Cardiac muscle cell (in vitro differentiated cells and primary cell): ENCODE measurements at places on chromosomes 2 and 18. TPM values are rescaled to one million over a fixed set of nuclear protein-coding genes. Genes with fewer than 3 reads are reported as not detected.

GRCh38 chr2:177489719-177490301 lies 97.2 kb downstream of the AGPS start:
- H3K4me1 ChIP-seq: no peaks in the 10 kb centered on the region
- H3K4me3 ChIP-seq: no peak overlapping the region
- no peaks in the 10 kb centered on the region for H3K27me3 ChIP-seq
- peaks cover 2% of the 10 kb centered on the region for H3K36me3 ChIP-seq

- H3K27me3 ChIP-seq: peaks cover 56% of the 10 kb centered on the region
- H3K4me1 ChIP-seq: no peaks in the 10 kb centered on the region
- H3K36me3 ChIP-seq: no peaks in the 10 kb centered on the region
- DNase-seq: no peak
- no peak overlapping the region for H3K4me3 ChIP-seq
Observed at GRCh38 chr2:120579916-120580685, 155.6 kb upstream of the GLI2 start.

DNA sequence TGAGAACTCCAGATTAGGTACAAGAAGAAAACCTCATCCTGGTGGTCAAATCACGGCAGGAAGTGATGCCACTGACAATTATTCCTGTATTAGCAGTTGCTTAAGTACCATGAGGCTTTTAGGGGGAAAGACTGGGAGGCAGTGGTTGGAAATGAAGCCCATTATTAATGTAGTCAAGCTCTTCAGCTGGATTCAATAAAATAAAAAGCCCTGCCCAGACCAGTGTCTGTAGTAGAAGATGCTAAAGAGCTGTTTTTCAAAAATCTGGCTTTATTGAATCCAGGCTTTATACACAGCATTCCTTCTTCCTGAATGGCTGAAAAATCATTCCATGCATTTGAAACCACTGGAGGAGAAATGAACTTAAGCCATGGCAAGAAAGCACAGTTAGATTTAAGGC lies 155.2 kb downstream of the BCL2 start:
- no peak overlapping the region for H3K4me3 ChIP-seq
- no peak overlapping the region for H3K27ac ChIP-seq
- no peaks in the 10 kb centered on the region for H3K27me3 ChIP-seq
- H3K4me1 ChIP-seq: peaks cover 20% of the 10 kb centered on the region
- no peaks in the 10 kb centered on the region for H3K36me3 ChIP-seq
- DNase-seq: no peak

GRCh38 chr18:22182884-22183697 lies 13.7 kb downstream of the GATA6 start:
- DNase-seq: no peak
- peaks cover 58% of the 10 kb centered on the region for H3K4me1 ChIP-seq
- H3K27ac ChIP-seq: peak overlapping the region; percentile 83
- no peaks in the 10 kb centered on the region for H3K27me3 ChIP-seq
- H3K4me3 ChIP-seq: no peak overlapping the region

DNA sequence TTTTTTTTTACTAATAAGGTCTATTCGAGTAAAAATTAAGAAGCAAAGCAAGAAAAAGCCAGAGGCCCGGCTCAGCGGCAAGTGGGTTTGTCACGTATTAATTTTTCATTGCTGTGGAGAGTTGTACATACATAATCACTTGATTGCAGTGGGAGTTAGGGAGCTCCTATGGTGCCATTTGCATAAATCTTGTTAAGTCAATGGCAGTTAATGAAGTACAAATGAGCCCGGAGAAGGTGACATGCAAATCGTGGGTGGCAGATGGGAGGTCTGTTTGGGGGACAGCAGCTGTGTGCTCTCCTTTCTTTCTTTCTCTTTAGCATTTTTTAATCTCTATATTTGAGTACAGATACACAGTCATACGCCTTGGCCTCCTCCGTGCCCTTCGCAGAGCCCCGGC lies 317.0 kb downstream of the AGAP1 start:
- H3K27ac ChIP-seq: no peak overlapping the region
- no peak for DNase-seq
- no peak overlapping the region for H3K4me3 ChIP-seq

- no peaks in the 10 kb centered on the region for H3K36me3 ChIP-seq
- no peak overlapping the region for H3K27ac ChIP-seq
Observed at GRCh38 chr2:22995576-22995975, 389.4 kb upstream of the KLHL29 start.

- H3K4me1 ChIP-seq: no peaks in the 10 kb centered on the region
- no peak for DNase-seq
- H3K4me3 ChIP-seq: no peak overlapping the region
- H3K36me3 ChIP-seq: no peaks in the 10 kb centered on the region
- no peak overlapping the region for H3K27ac ChIP-seq
Observed at GRCh38 chr2:10229462-10230099, 73.1 kb upstream of the HPCAL1 start.

DNA sequence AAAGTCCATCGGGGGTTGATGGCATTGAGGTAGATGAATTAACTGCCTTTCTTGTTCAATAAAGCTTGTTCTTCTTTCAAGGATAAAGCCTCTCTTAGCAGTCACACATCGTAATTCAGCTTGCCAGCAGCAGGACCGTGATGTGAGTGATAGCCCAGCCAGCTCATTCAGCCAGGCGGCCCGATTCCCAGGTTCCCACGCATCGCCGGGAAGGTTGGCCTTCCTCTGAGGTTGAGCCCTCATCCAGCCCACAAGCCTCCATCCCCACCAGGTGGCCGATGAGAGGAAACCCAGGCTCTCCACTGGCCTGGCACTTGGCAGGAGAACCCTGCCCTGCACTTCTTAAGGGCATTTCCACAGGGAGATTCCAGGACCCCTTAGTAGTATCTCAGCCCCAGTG lies 4.7 kb downstream of the AGAP1 start:
- DNase-seq: no peak
- no peak overlapping the region for H3K27ac ChIP-seq

- H3K4me3 ChIP-seq: no peak overlapping the region
- peaks cover 25% of the 10 kb centered on the region for H3K4me1 ChIP-seq
- H3K27me3 ChIP-seq: no peaks in the 10 kb centered on the region
- no peak overlapping the region for H3K27ac ChIP-seq
Observed at GRCh38 chr2:41958251-41958650, 89.6 kb upstream of the PKDCC start.

DNA sequence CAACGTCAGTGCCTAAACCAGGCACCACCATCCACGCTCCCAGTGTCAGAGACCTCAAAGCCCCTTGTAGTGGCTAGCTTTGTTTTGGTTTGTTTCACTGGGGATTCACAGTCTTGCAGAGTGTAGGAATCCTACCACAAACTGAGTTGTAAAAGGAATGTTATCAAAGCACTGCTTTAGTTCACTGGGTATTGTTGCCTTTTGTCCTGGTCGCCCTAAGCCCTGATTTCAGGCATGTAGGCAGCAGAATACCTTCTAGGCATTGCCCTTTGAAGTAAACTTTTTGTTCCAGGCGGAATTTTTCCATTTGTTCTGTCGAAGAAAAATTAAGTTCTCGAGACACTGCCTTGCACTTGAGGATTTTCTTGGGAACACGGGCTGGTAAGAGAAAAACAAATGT lies 29.4 kb downstream of the PTMA start:
- peaks cover 4% of the 10 kb centered on the region for H3K36me3 ChIP-seq
- H3K27me3 ChIP-seq: no peaks in the 10 kb centered on the region
- no peaks in the 10 kb centered on the region for H3K4me1 ChIP-seq
- no peak for DNase-seq
- H3K27ac ChIP-seq: no peak overlapping the region

DNA sequence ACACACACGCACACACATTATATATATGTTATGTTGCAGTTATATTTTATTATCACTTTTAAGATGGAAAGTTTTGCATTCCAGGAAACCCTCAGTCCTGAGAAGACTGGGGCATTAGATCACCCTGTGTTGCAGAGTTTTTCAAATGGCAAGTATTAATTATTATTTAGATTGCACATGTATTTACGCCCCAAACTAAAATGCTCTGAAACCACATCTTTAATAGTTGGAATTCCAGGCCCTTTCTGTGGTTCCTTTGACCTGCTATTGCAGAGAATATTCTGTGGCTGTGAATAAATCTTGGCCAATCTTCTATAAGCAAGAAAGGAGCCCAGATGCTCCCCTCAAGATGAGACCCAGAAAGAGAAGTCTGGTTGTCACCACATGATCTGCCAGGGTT lies 427.0 kb upstream of the TNP1 start:
- H3K4me3 ChIP-seq: no peak overlapping the region
- H3K27me3 ChIP-seq: peaks cover 35% of the 10 kb centered on the region
- H3K36me3 ChIP-seq: no peaks in the 10 kb centered on the region

DNA sequence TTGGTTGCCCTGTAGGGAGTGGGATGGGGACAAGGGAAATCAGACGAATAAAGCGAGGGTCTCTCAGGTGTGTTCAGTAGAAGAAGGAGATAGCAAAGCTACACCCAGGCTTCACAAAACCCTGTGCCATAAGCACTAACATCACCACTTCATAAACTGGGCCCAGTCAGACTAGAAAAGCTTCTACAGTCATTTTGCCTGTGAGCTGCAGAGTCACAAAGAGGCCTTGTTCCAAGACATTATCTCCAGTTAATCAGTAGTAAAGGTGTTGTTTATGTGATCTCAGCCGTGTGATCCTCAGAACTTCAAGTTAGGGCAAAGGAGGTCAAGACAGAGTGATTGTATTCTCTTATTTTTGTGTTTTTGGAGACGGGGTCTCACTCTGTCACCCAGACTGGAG lies 148.0 kb downstream of the GALR1 start:
- no peak overlapping the region for H3K4me3 ChIP-seq
- no peak overlapping the region for H3K27ac ChIP-seq
- no peak for DNase-seq
- no peaks in the 10 kb centered on the region for H3K27me3 ChIP-seq

DNA sequence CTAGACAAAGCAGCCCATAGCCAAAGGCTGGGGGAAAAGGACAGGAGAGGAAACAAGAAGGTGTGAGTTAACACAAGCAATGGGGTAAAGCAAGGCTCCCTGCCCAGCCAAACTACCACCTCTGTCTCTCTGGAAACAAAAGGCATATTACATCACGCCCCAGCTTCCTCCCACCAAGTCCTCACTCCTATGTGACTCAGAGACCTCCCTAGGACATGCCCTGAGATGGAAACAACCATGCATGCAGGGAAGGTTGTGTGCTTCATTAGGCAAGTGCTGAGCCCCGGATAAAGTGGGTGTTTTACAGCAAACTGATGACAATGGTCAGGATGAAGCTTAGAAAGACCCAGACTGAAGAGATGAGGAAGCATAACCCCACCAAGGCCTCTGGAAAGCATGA lies 9.0 kb upstream of the ATRAID start:
- no peak overlapping the region for H3K27ac ChIP-seq
- no peaks in the 10 kb centered on the region for H3K4me1 ChIP-seq
- H3K36me3 ChIP-seq: peaks cover 12% of the 10 kb centered on the region
- no peak for DNase-seq

NAT8 gene
- not detected in 2 replicates for total RNA-seq

KCNG2 gene
- total RNA-seq: not detected in 2 replicates

PLGLB2 gene
- 0.92 TPM in 1 of 2 replicates, not detected in the other for total RNA-seq

RFX8 gene
- total RNA-seq: 0.12 TPM in 1 of 2 replicates, not detected in the other

FEV gene
- not detected in 2 replicates for total RNA-seq
